ENCODE measurements at places on chromosomes 2 and 18.

GRCh38 chr2:206164261-206164862, 4.7 kb downstream of the EEF1B2 start:
- peak; percentile 22 for DNase-seq

- no peak for DNase-seq
These were observed 62.2 kb downstream of the PPP4R1 start for GRCh38 chr18:9552191-9552590.

DNA sequence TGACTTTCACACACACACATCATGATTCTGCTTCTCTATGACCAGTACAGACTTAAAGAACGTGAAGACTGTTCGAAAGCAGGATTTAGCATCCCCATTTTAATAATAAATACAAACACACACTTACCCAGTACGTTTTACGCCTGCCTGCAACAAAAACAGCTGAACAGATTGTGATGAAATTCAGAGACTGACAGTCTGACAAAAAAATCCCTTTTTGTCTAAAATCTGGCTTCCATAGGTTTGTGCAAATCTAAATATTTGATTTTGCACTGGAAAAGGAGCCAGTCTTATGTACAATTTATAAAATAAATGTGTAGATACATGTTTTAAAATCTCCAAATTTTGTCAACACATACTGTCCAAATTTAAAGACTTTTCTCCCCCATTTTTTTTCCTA, 630.7 kb downstream of the ZEB2 start:
- no peak for DNase-seq

- no peak for DNase-seq
These were observed 219.7 kb upstream of the EPHA4 start for GRCh38 chr2:221791844-221792243.

DNA sequence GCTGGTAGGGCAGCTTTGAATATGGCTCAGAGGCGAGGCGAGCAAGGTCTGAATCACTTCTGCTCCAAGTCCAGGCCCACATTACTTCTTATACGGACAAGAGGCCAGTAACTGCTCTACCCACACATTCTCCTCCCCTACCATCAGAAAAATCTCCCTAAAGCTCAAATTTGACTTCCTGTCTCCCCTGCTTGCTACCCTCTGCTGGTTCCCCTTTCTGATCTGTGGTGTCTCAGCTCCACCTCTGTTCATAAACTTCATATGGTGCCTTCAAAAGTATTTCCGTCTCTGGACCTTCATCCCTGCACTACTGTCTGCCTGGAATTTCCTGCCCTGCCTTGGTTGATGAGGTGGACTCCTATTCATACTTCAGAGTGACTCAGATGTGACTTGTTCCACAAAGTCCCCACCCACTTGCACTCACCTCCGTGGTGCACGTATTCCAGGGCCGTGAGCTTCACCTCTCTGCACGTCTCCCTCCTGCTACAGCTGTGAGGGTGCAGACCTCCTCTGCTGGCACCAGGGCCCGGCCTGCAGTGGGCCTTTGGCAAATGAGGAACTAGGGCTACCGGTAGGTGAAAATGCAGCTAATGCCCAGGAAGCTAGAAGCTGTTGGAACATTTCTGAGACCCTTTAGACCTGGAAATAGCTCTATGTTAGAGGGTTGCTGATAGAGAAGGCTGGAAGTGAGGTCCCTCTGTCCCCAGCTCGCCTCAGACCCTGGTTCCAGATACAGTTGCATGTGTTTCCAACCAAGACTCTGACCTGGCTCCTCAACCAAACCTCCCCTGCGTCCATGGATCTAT, 24.6 kb upstream of the KCMF1 start:
- DNase-seq, result peak; percentile 58

GRCh38 chr2:42800981-42801380, 8.6 kb upstream of the HAAO start:
- DNase-seq, result no peak

GRCh38 chr2:127278959-127279358, 15.0 kb downstream of the ERCC3 start:
- DNase-seq, result no peak

DNA sequence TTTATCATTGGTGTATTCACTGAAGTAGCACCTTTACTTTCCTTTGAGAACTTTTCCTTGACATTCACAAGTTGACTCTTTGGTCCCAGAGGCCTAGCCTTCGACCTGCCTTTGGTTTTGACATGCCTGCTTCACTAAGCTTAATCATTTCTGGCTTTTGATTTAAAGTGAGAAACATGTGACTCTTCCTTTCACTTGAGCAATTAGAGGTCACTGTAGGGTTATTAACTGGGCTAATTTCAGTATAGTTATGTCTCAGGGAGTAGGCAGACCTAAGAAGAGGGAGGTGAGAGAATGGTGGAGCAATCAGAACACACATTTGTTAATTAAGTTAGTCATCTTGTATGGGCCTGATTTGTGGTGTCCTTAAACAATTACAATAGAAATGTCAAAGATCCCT, 1040.7 kb upstream of the SLC39A10 start:
- no peak for DNase-seq

DNA sequence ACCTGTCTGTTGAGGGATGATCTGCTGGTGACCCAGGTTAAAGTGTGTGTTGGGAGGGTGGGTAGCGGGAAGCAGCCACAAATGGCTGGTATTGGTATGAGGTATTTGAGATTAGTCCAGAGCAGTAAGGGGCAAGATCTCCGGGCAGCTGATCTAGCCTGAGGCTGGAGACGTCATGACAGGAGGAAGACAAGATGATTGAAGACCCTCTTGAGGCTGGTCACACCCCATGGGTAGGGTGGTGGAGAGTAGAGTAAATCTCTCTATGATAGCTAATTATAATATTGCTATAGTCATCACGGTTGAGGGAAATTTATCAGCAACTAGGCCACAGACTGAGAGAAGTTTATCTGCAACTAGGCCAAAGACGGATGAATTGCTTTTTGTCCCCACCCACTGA, 128.5 kb downstream of the CDCA7 start:
- DNase-seq, result no peak

GRCh38 chr2:229914171-229914570, 7.6 kb downstream of the TRIP12 start:
- no peak for DNase-seq

GRCh38 chr18:79603321-79604204, 76.0 kb upstream of the CTDP1 start:
- no peak for DNase-seq

GRCh38 chr2:62185475-62186155, 10.3 kb upstream of the B3GNT2 start:
- no peak for DNase-seq
